ENCODE measurements at places on chromosomes 7 and 10.

DNA sequence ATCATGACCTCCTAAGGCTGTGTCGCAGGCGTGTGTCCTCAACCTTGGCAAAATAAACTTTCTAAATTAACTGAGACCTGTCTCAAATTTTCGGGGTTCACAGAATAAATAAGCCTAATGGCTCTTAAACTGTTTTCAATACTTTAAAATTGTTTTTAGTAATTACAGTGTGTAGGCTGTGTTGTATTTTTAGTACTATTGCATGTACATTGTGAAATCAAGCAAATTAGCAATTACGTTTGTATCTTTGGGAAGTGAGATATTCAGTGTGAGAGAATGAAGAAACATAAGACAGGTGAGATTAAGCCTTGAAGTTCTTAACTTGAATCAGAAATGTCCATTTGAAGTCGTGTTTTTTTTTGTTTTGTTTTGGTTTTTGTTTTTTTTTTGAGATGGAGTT is 4.8 kb upstream of the AKR1B10 start:
- DNase-seq, result no peak

- no peak for DNase-seq
Observed at GRCh38 chr7:44639671-44640321, 33.4 kb downstream of the OGDH start.

DNA sequence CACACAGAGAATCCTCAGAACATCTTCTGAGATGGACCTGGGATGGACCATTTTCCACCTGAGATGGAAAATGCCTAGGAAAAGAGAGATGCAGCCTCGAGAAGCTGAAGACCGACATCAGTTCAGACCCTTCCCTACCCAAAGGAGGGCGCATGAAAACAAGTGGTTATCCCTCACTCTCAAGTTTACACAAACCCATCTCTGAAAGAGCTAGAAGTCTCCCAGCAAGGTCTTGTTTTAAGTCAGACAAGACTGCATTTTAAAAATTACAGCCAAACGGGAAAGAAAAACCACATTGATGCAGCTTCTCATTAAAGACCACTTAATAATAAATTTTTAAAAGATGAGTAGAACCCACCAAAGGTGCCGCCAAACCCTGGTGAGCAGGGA is 1.3 kb downstream of the RAPGEF5 start:
- no peak for DNase-seq

DNA sequence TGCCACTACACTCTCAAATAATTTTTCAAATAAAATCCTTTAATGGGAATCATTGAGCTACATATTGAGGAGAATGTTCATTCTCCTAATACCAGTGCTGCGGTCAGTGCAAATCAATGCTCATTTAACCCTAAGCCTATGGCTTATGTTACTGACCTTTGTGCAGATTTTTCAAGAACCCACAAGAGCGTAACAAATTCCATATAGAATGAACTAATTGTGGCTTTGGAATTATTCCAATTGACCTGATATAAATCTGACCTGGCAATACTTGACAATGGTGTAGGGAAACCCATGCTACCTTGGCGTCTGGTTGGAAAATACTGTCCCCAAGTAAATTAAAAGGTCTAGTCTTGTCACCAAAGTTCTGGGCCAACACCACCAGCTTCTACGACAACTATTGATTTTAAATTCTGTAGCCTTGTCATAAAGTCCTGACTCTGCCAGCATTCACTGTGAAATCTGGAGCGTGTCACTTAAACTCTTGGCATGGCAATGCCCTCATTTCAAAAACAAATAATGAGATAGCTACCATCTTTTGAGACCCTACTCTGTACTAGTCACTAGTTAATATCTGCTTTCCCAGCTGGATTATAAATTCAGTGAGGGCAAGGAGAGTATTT is 320.9 kb downstream of the AHR start:
- DNase-seq, result no peak

DNA sequence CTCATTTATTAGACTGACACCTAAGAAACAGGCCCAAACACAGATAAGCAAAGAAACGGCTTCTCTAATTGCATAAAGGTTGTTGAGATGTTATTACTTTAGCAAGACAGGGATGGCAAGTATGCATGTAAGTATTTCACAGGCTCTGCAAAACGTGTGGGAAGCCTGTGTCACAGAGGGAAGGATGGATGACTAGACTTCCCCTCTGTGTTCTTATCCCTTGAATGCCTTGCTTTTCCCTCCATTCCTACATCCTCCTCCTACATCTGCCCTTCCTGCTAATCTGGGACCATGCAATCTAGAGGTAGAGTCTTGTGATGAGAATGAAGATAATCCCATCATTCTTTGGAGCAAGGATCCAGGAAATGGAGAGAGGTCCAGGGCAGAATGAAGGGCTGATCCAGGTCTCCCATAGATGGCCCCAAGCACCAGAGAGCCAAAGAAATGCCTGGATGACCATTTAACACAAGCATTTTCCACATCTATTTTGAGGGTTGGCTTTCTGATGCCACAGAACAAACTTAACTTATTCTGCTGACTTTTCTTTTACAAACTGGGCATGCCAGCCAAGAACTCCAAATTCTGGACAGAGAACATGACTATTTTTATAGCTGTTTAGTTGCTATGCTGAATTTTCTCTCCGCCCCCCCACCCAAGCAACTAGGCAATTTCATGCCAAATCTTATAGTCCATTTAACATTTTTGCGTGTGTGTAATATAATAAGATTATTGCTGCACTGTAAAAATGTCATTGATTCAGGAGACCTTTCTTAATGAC is 48.1 kb downstream of the NRP1 start:
- no peak for DNase-seq

DNA sequence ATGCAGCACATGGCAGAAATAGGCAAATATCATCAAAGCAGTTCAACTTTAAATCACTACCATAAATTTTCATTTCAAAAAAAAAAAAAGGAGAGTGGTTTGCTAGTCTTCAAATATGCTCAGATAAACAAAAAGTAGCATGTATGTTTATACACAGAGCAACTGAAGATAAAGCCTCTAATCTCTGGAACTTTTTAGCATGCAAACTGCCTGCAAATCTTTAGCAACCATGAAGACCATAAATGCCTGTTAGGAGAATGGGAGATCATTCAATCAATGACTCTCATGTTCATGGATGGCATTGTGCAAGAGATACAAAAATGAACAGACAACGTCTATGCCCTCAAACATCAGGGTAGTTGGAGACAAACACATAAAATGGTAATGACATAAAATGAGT is 57.3 kb downstream of the ORC5 start:
- DNase-seq, result no peak

DNA sequence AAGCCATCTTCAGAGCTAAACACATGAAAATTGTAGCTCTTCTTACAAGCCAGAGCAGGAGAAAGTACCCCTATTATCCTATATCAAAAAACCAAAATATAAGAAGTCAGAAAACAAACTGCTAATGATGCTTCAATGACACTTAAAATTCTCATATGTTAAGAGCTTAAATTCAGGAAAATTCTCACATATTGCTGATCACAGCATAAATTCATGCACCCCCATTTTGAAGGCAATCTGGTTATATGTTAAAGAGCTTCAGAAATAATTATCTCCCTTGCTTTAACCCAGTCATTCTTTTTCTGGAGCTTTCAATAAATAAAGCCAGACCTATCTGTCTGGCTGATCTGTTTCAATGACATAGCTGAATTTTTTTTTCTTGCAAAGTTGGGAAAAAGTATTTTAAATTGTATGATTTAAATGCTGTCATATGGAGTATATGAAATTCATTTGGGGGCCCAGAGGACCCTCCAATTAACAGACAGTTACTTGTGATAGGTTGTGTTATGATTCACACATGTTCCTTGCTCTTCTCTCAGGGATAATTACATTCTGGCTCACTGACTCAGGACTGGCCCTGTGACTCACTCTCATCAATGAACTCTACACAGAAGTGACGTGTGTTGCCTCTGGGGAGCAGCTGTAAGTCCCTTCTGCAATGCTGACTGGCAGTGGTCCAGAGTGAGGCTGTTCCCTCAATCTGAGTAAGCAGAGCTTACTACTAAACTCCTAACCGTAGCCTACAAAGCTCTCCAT is 85.2 kb downstream of the HGF start:
- DNase-seq, result peak; percentile 80

- no peak for DNase-seq
Observed at GRCh38 chr10:122060250-122060649, 71.3 kb downstream of the TACC2 start.

DNA sequence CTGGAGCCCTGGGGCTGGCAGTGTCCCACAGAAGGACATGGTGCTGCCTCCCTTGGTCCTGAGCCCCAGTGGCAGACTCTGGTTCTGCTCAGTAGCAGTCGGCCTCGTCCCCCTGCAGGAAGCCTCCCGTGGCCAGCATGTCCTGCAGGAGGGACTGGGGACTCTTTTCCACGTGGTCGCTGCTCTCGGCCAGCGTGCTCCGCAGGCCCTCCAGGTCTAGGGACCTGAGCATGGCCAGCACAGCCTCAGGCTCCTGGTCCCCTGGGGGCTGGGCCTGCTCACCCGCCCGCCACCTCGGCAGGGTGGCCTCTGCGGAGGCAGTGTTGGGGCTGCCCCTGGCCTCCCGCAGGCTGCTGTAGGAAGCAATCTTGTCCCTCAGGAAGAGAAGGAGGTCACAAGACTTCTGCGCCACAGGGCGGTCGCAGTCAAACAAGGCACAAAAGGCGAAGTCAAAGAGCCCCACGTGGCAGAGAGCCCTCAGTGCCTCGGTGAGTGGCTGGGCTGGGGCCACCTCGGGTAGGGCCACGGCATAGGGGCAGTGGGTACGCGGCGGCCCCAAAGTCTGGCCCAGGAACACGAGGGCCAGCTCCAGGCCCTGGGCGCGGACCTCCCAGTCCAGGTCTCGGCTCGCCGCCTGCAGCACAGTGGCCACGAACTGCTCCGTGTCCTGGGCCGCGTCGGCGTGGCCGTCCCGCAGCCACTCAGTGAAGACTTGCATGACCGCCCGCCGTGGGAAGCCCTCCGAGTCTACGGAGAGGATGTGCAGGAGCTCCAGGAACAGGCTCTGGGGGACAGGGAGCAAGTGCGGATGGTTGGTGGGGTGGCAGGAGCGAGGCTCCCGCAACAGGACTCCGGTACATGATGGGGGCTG is 17.1 kb downstream of the BRAT1 start:
- DNase-seq, result no peak

GRCh38 chr7:115060095-115060870 is 138.4 kb downstream of the MDFIC start:
- peak; percentile 97 for DNase-seq

GRCh38 chr7:100583132-100584053 is 2.5 kb downstream of the LRCH4 start:
- DNase-seq, result peak; percentile 94

DNA sequence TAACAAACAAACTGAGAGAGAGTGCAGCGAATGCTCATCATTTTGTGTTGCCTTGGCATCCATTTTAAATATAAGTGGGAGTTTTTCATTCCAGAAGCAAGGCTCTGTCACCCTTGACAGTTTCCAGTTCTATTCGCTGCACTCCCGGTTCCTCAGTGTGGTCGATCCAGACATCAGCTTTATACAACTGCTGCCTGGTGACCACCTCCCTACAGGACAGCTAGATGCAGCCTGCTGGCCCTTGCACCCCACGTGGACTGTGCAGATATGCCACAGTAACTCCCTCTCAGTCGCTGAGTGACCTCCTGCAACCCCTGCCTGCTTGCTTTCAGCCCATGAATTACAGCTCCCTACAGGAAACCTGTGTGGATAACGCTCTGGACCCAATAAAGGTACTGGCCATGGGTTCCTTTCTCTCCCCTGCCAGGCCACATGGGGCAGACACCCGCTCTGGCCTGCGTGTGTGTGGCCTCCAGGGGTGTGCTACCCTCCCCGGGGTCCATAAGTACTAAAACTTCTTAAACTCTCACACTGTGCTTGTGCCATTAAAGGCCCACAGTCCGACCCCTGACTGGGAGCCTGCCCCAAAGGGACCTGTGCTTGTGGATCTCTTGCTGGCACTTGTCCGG is 23.6 kb downstream of the BEND7 start:
- DNase-seq, result no peak

- peak; percentile 50 for DNase-seq
Observed at GRCh38 chr10:21078410-21079329, 181.6 kb upstream of the NEBL start.

DNA sequence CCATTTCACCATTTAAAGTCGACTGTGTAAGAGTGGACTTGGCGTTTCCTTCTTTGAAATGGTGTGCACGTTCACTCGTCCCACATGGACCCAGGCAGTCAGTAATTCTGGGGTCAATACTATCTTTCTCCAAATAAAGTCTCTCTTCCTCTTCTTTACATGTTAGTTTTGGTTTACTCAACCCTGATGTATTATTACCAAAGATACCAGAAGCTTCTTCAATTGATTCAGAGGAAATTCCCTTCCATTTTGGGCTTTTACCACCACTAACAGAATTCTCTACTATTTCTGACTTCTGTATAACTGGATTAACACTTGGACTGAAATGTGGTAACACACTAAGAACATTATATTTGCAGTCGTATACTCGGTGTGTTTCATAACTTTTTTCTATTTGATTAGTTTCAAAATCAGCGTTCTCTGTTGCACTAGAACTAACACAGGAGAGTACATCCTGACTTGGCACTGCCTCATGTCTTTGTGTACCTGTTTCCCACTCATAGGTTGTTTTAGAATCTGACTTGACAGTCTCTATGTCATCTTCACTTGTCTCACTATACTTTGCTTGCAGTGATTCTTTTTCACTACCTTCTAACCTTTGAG is 60.8 kb downstream of the LARP4B start:
- peak; percentile 72 for DNase-seq

DNA sequence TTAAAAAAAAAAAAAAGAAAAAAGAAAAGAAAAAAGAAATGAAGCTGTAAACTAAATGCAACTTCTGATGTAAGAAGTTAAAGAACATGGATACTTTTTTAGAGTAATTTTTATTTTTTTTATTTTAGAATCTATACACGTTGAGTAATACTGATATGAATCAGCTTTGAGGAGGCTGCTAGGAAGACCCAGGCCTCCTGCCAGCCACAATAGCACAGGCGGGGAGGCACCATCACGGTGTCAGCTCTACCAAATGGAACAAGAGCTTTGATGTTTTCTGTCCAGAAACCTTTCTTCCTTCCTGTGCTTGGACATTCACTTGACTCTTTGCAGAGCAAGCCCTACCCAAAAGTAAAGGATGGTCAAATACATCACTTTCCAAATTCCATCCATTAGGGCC is 45.3 kb upstream of the EGR2 start:
- no peak for DNase-seq

DNA sequence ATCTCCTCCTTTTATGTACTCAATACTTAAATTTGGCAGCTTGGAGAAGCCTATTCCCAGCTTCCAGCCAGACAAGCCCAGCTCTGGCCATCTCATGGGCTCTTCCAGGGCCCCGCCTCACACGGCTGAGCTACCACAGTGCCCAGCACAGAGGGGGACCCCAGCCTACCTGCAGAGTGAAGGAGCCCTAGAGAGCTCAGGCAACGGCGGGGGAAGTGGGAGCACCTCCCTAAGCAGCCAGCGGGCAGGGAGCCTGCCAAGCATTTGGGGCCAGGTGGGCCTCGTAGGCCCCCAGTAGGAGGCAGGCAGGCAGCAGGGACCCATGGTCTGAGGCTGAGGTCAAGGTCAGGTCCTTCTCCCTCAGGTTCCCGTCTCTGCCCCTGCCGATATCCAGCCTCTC is 29.1 kb upstream of the SMARCD3 start:
- no peak for DNase-seq

- DNase-seq, result no peak
Observed at GRCh38 chr10:46515793-46516192, 40.7 kb downstream of the GPRIN2 start.
